ENCODE measurements at places on chromosomes 13 and 19. TPM values are rescaled to one million over a fixed set of nuclear protein-coding genes. Genes with fewer than 3 reads are reported as not detected.

GRCh38 chr19:5772416-5772815 lies 12.1 kb downstream of the PRR22 start:
- H3K4me1 ChIP-seq: no peaks in the 10 kb centered on the region
- H3K36me3 ChIP-seq: no peaks in the 10 kb centered on the region
- H3K27me3 ChIP-seq: no peaks in the 10 kb centered on the region
- DNase-seq: no peak
- no peak overlapping the region for H3K27ac ChIP-seq

DNA sequence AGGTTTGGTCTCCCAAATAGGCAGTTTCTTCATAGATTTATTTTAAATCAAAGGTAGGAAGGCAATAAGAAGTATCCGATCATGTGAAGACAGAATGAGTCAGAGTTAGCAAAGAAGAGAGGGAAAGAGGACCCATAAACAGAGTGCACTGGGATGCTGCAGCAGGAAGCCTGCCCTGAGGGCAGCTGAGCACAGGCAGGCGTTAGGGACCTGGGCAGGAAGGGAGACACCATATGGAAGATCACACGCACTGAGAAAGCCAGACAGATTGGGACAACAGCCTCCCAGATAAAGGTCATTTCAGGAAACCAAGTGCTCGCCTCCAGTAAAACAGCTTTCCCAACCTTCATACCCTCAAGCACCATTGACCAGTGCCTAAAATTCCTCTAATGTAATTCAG lies 598.0 kb downstream of the EFNB2 start:
- H3K27me3 ChIP-seq: no peaks in the 10 kb centered on the region
- no peaks in the 10 kb centered on the region for H3K4me1 ChIP-seq
- no peak overlapping the region for H3K4me3 ChIP-seq
- no peak for DNase-seq
- no peaks in the 10 kb centered on the region for H3K36me3 ChIP-seq
- no peak overlapping the region for H3K27ac ChIP-seq

Gene NPHS1
- total RNA-seq: 0.40 TPM

Gene ZNF208
- total RNA-seq: not detected

Gene SOX1
- total RNA-seq: 0.11 TPM

All from H1 (cell line).